ENCODE measurements at places on chromosomes 3 and 15.
A peak's percentile ranks its signal among the peaks of the same experiment; 100 is the strongest.

GRCh38 chr15:69608661-69609060 is 156.0 kb downstream of the RPLP1 start:
- DNase-seq, result no peak
- H3K27me3 ChIP-seq, result no peaks in the 10 kb centered on the region
- no peak overlapping the region for H3K4me3 ChIP-seq
- peaks cover 11% of the 10 kb centered on the region for H3K4me1 ChIP-seq

DNA sequence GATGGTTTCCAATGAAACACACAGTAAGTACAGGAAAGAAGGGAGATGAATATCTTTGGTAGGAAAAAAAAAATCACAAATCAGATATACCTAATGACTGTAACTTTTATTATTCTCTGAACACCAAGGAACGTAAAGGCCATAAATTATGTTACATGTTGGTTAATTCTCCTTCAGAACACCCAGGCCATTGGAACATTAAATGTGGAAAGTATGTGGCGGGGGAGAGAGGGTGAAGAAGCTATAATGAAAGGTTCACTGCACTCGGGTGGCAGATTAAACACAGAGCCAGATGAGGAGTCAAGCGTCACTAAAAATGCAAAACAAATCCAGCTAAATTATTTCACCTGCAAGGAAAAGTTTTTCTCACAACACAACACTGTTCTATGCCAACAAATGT is 193.8 kb downstream of the FHIT start:
- no peaks in the 10 kb centered on the region for H3K4me1 ChIP-seq
- no peak overlapping the region for H3K4me3 ChIP-seq
- no peaks in the 10 kb centered on the region for H3K36me3 ChIP-seq
- no peak for DNase-seq
- no peaks in the 10 kb centered on the region for H3K27me3 ChIP-seq

DNA sequence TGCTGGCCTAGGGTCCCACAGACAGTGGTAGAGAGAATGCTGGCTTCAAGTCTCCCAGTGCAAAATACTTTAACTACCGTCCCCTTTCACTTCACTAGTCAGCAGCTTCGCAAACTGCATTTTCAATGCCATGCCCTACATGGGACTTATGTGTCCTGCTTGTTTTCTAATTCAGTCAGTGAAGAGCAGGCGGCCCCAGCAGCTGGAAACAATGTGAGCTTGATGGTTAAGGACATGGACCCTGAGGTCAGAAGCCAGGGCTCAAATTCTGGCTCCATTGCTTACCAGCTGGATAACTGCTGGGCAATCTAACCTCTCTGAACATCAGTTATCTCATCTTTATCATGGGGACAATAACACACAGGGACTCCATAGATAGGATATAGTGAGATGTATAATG is 58.4 kb downstream of the SLC12A8 start:
- H3K36me3 ChIP-seq, result no peaks in the 10 kb centered on the region
- no peaks in the 10 kb centered on the region for H3K27me3 ChIP-seq
- no peak overlapping the region for H3K4me3 ChIP-seq
- no peak for DNase-seq

- no peak for DNase-seq
- no peak overlapping the region for H3K27ac ChIP-seq
- H3K36me3 ChIP-seq, result peaks cover 7% of the 10 kb centered on the region
Observed at GRCh38 chr3:149080011-149080698, 6.2 kb downstream of the HLTF start.

- no peaks in the 10 kb centered on the region for H3K4me1 ChIP-seq
- no peak overlapping the region for H3K4me3 ChIP-seq
- peaks cover 3% of the 10 kb centered on the region for H3K36me3 ChIP-seq
- H3K27ac ChIP-seq, result no peak overlapping the region
- no peak for DNase-seq
Observed at GRCh38 chr3:155944081-155944480, 73.6 kb downstream of the GMPS start.

- no peak overlapping the region for H3K27ac ChIP-seq
- H3K4me3 ChIP-seq, result no peak overlapping the region
Observed at GRCh38 chr3:144942093-144942837, 970.6 kb downstream of the DIPK2A start.

GRCh38 chr15:97410897-97411575 is 549.5 kb upstream of the ARRDC4 start:
- no peaks in the 10 kb centered on the region for H3K27me3 ChIP-seq
- no peak overlapping the region for H3K27ac ChIP-seq
- DNase-seq, result no peak
- no peaks in the 10 kb centered on the region for H3K4me1 ChIP-seq

- no peak for DNase-seq
- no peaks in the 10 kb centered on the region for H3K36me3 ChIP-seq
- H3K27ac ChIP-seq, result no peak overlapping the region
- H3K27me3 ChIP-seq, result no peaks in the 10 kb centered on the region
Observed at GRCh38 chr3:115194476-115194875, 47.4 kb upstream of the ZBTB20 start.

DNA sequence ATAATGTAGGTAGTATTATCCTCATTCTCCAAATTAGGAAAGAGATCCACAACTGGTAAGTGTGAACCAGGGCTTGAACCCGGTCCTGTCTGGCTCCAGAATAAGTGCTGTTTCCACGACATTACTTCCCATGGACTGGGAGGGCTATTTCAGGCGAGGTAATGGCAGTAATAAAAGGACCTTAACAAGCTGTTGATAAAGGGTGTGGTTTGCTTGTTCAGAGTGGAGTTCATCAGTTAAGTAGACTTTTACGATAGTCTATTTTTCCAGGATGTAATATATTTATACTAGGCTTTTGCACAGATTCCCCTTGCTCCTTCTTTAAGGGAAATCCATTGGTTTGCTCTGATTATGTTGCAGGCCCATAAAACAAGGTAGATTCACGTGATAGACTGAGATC is 88.4 kb upstream of the TNFAIP8L3 start:
- no peaks in the 10 kb centered on the region for H3K36me3 ChIP-seq
- H3K27ac ChIP-seq, result no peak overlapping the region
- no peak overlapping the region for H3K4me3 ChIP-seq
- H3K27me3 ChIP-seq, result no peaks in the 10 kb centered on the region
- DNase-seq, result no peak
- no peaks in the 10 kb centered on the region for H3K4me1 ChIP-seq

- DNase-seq, result peak; percentile 89
- H3K27ac ChIP-seq, result no peak overlapping the region
- peaks cover 26% of the 10 kb centered on the region for H3K27me3 ChIP-seq
- H3K4me3 ChIP-seq, result peak overlapping the region; percentile 20
- H3K4me1 ChIP-seq, result peaks cover 14% of the 10 kb centered on the region
Observed at GRCh38 chr3:194315088-194315964, 35.8 kb downstream of the CPN2 start.

DNA sequence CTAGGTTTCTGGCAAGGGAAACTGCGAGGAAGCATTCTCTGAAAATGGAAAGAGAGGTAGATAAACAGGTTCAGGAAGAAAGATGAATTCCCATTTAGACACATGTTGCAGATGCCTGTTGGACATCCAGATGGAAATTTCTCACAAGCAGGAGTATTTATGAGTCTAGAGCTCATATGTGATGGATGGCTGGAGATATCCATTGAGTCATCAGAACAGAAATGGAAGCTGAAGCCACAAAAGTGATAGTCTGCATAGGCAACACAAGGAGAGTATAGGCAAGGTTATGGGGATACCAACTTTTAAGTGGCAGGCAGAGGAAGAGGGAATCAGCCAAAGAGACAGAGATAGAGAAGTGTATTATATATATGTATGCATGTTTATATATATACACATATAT is 6.3 kb upstream of the RAMAC start:
- no peak overlapping the region for H3K27ac ChIP-seq
- H3K27me3 ChIP-seq, result no peaks in the 10 kb centered on the region
- no peak overlapping the region for H3K4me3 ChIP-seq
- DNase-seq, result no peak

DNA sequence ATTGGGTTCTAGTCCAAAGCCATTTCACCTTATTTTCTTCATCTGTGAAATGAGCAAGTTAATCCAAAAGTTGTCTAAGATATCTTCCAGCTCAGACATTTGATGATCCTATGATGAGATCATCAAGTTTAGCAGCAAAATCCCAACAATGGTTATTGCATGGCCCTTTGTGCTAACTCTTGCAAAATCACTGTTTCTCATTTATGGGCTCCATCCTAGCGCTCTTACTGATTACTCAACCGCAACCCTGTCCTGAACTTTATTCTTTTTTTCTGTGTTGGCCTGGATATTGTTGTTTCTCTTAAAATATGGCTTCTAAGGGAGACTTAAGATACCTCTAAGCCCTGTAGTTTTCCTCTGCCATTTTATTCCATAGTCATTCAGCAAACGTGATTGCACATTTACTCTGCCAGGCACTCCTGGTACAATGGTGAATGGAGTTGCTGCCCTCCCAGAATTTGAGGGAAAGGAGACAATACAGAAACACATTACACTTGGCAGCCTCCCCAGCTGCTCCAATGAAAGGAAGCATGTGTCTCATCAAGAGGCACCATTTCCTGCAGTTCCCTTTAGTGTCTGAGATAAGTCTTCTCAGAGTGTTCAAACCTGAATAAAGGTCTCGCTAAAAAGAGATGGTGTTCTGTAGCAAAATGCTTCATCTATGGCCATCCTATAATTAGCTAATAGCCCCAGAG is 4.4 kb downstream of the GXYLT2 start:
- peaks cover 3% of the 10 kb centered on the region for H3K4me1 ChIP-seq
- no peak for DNase-seq

DNA sequence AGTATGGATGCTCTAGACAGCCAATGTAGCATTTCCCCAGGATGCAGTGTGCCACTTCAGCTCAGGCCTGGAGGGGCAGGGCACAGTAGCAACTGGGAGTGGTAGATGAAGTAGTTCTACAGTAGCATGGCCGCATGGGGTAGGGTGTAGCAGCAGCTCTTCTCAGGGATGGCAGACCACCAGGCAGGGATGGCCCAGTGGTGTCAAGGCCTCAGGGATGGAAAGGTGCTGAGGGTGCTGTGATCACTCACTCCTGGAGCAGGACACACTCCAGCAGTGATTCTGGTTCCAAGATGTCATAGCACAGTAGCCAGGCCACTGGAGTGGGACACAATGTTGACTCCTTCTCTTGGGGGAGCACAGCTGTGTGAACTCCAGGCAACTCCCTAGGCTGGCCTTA is 210.9 kb upstream of the LYSMD4 start:
- H3K4me3 ChIP-seq, result no peak overlapping the region
- no peak overlapping the region for H3K27ac ChIP-seq
- H3K27me3 ChIP-seq, result no peaks in the 10 kb centered on the region
- no peak for DNase-seq
- H3K4me1 ChIP-seq, result no peaks in the 10 kb centered on the region

DNA sequence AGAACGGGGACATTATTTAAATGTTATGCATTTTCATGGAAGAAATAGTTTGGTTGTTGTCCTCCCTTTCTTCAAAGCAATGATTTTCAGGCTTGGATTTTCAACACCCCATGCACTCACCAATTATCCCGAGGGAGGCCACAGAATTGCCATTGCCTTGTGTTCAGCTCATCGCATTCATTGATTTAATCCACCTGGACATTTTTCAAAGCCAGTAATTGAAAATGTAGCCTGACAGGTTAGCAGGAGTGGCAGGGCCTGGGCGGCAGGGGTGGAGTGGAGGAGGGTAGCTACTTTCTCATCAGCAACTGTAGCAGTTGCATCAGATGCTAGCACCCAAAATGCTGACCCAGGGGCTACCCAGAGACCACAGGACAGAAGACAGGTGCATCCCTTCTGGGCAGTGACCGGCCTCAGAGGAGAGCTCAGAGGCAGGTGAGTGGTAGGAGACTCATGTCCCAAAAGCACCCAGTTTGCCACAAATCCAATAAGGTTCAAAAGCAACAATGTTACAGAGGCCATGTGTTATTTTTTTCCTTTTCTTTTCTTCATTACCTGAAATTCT is 242.4 kb downstream of the CD47 start:
- no peak for DNase-seq
- no peak overlapping the region for H3K4me3 ChIP-seq
- H3K27me3 ChIP-seq, result no peaks in the 10 kb centered on the region
- H3K27ac ChIP-seq, result no peak overlapping the region
- no peaks in the 10 kb centered on the region for H3K36me3 ChIP-seq

GRCh38 chr3:53211706-53212702 is 43.8 kb downstream of the TKT start:
- H3K27ac ChIP-seq, result no peak overlapping the region
- no peaks in the 10 kb centered on the region for H3K27me3 ChIP-seq
- no peak for DNase-seq

GRCh38 chr15:89075101-89075640 is 13.1 kb upstream of the ABHD2 start:
- no peaks in the 10 kb centered on the region for H3K4me1 ChIP-seq
- H3K4me3 ChIP-seq, result no peak overlapping the region
- DNase-seq, result no peak
- no peaks in the 10 kb centered on the region for H3K36me3 ChIP-seq
- no peaks in the 10 kb centered on the region for H3K27me3 ChIP-seq
- no peak overlapping the region for H3K27ac ChIP-seq

DNA sequence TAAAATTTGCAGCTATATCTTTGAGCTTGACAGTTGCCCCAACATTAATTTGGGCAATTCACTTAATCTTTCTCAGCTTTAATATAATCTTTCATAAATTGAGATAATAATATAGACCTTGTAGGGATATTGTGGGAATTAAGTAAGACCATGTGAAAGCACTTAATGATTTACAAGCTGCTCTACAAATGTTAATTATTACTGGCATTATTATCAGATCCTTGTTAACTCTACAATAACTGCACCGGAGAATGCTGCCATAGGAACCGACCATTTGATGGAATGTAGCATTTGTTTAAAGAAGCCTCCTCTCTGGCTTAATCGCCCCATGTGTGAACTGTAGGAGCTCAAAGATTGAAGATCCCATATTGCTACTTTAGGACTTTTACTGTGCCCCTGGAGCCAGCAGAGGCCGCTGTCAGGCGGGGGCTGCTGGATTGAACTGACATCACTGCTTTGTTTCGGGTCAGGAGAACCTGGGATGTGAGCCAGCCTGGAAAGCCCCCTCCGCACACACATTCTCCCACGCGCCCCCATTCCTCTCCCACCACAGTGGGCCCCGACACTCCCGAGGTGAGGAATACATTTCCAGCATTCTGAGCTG is 154.2 kb upstream of the TNIK start:
- no peaks in the 10 kb centered on the region for H3K27me3 ChIP-seq
- H3K4me3 ChIP-seq, result no peak overlapping the region
- peak; percentile 15 for DNase-seq
- no peak overlapping the region for H3K27ac ChIP-seq
- H3K36me3 ChIP-seq, result no peaks in the 10 kb centered on the region

GRCh38 chr3:189780546-189781270 is 149.5 kb downstream of the TP63 start:
- H3K36me3 ChIP-seq, result no peaks in the 10 kb centered on the region
- no peak overlapping the region for H3K4me3 ChIP-seq
- no peaks in the 10 kb centered on the region for H3K27me3 ChIP-seq
- no peak overlapping the region for H3K27ac ChIP-seq
- no peak for DNase-seq
- H3K4me1 ChIP-seq, result no peaks in the 10 kb centered on the region

- H3K27me3 ChIP-seq, result no peaks in the 10 kb centered on the region
- no peak for DNase-seq
- H3K27ac ChIP-seq, result no peak overlapping the region
- H3K4me3 ChIP-seq, result no peak overlapping the region
- H3K36me3 ChIP-seq, result peaks cover 29% of the 10 kb centered on the region
- no peaks in the 10 kb centered on the region for H3K4me1 ChIP-seq
Observed at GRCh38 chr15:42198516-42198915, 9.6 kb downstream of the VPS39 start.

GRCh38 chr15:52103217-52104207 is 9.1 kb downstream of the BCL2L10 start:
- H3K4me1 ChIP-seq, result no peaks in the 10 kb centered on the region
- no peak for DNase-seq
- H3K27ac ChIP-seq, result no peak overlapping the region
- no peaks in the 10 kb centered on the region for H3K27me3 ChIP-seq
- H3K4me3 ChIP-seq, result no peak overlapping the region

All from natural killer cell (primary cell).